Effector memory CD8-positive, alpha-beta T cell (primary cell): ENCODE measurements at places on chromosomes 13 and 19.
A peak's percentile ranks its signal among the peaks of the same experiment; 100 is the strongest.

DNA sequence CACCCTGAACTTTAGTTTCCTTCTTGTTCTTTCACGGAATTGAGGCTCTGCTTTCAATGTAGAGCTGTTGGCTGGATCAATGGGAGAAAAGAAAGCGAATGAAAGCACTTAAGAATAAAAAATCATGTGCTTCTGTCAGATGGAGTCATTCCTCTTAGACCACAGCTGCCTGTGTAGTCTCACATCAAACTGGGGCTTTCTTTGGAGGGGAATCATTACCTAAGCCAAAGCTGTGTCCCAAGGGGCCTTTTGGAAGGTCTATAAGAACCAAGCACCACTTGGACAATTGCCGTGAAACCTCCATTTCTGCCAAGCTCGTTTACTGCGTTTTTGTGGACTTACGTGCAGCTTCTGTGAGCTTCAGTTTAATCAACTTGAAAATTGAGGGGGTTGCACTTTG, 44.2 kb upstream of the RNF113B start:
- H3K27me3 ChIP-seq, result peaks cover 23% of the 10 kb centered on the region
- DNase-seq, result no peak
- peaks cover 3% of the 10 kb centered on the region for H3K36me3 ChIP-seq
- H3K27ac ChIP-seq, result no peak overlapping the region
- H3K4me1 ChIP-seq, result no peaks in the 10 kb centered on the region
- H3K4me3 ChIP-seq, result no peak overlapping the region

DNA sequence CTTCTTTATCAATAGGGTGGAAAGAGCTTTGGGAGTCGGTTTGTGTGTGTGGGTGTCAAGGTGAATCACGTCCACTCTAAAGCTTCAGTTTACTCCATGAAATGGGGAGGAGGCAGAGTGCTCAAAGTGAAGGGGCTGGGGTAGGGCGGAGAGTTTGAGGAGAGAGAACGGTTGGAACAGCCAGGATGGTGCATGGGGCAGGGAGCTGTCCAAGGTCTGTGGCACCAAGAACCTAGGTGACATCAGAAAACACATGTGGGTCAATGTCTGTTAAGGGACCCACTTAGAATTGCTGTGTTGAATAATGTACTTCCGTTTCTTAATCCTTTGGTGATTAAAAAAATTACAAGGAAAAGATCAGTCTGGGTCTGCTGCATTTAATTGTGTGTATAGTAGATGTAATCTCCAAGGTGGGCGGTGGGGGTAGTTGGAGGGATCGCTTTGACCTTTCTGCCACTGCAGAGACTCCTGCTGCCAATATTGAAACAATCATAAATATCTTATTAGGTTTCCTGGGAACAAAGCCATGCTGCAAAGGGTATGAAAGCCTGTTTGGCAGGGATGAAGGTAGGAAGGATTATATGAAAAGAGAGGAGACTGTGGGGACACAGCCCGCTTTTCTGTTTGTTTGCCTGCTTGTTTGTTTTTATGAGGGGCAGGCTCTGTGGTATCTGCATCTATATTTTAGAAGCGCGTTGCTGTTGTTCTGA, 122.3 kb downstream of the ATP8A2 start:
- peaks cover 3% of the 10 kb centered on the region for H3K36me3 ChIP-seq
- peaks cover 35% of the 10 kb centered on the region for H3K27me3 ChIP-seq
- no peak overlapping the region for H3K27ac ChIP-seq
- DNase-seq, result no peak

DNA sequence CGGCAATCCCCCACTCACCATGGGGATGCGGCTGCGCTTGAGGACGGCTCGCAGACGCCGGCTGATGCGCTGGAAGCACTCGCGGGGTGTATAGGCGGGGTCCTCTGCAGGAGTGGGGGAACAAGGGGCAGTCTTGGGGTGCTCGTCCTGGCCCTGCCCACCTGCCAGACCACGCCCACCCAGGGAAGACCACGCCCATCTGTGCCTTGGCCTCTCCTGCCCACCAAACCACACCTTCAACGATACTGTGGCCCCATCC, 6.7 kb downstream of the RNU6-9 start:
- peaks cover 65% of the 10 kb centered on the region for H3K36me3 ChIP-seq
- peak overlapping the region; percentile 59 for H3K27ac ChIP-seq
- DNase-seq, result no peak

DNA sequence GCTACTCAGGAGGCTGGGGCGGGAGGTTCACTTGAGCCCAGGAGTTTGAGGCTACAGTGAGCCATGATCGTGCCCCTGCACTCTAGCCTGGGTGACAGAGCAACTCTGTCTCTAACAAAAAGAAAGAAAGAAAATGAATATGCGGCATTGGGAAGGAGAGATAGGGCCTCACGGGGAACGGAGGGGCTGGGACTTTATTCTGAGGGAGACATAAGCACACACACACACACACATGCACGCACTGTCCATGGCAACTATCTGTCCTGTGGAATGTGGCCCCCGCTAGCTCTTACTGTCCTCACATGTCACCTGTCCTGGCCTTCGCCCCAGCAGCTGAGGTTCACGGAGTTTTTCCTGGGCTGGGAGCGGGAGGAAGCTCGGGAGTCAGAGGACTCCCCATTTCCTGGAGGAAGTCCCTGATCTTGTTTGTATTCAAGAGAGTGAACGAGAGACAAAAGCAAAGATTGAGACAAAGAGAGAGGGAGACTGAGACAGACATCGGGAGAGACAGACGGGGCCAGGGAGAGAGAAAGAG, 654 bp downstream of the STAP2 start:
- peaks cover 19% of the 10 kb centered on the region for H3K36me3 ChIP-seq
- no peaks in the 10 kb centered on the region for H3K27me3 ChIP-seq
- H3K4me1 ChIP-seq, result peaks cover 14% of the 10 kb centered on the region

GRCh38 chr19:37988758-37989635, 82.0 kb downstream of the SIPA1L3 start:
- peaks cover 9% of the 10 kb centered on the region for H3K4me1 ChIP-seq
- no peak overlapping the region for H3K4me3 ChIP-seq
- peaks cover 3% of the 10 kb centered on the region for H3K36me3 ChIP-seq
- no peaks in the 10 kb centered on the region for H3K27me3 ChIP-seq

GRCh38 chr19:30590596-30591229, 218.5 kb downstream of the ZNF536 start:
- H3K27ac ChIP-seq, result no peak overlapping the region
- no peaks in the 10 kb centered on the region for H3K4me1 ChIP-seq
- H3K4me3 ChIP-seq, result no peak overlapping the region
- no peaks in the 10 kb centered on the region for H3K36me3 ChIP-seq
- no peak for DNase-seq
- no peaks in the 10 kb centered on the region for H3K27me3 ChIP-seq
